ENCODE measurements at places on chromosomes 12 and 14. TPM values are rescaled to one million over a fixed set of nuclear protein-coding genes. Genes with fewer than 3 reads are reported as not detected.

GRCh38 chr14:53957739-53958138 is 1.1 kb upstream of the BMP4 start:
- no peak for DNase-seq

POTEG gene
- not detected for total RNA-seq

DNA sequence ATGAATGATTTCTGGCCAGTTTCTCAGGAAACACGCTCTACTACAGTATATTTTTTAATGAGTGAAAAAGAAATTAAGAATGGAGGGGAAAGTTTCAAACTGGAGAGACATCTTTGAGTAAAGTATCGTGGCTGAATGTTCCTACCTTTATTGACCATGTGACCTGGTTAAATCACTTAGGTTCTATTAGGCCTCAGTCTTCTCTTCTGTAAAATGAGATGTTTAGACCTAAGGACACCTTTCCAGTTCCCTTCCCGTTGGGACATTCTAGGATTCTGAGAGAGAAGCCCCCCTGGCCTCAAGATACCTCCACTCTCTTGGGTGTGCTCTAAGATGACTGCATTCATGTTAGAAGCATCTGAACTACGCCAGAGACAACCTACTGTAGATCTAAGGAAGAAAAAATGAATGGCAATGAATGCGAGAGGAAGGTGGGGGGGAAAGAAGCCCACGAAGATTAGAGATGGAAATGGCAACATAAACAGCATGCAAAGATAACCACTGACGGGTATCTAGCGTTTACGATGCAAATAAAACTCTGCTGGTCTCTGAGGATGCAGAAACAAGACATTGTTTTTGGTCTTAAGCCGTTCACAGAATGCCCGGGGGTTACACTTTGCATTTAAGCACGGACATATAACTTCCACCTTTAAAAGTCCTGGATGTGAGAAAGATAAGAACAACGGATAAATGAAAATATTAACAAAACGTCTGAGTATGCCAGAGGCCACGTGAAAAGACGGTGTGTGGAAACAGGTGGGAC is 599 bp upstream of the CPSF6 start:
- no peak for DNase-seq

UNC79 gene
- not detected for total RNA-seq

- DNase-seq, result no peak
Measured at GRCh38 chr12:89636776-89637160, 71.9 kb downstream of the ATP2B1 start.

GRCh38 chr12:32486158-32486557 is 86.8 kb downstream of the FGD4 start:
- DNase-seq, result no peak

DNA sequence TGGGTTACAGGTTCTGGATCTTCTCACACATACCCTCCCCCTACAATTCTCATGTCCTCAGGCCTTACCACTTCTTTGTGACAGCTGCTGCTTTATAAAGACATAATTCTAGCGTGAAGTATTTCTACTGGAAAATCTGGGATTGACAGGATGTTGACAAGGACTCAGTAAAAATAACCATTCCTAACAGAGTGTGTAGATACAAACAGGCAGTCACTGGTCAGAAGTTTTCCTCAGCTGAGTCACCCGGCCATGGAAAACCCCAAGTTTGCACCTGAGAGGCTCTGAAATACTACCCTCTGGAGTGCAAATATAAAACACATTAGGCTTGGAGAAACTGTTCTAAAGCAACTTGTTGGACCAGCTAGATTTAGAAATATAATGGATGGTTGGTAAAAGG is 54.4 kb downstream of the SPPL3 start:
- no peak for DNase-seq

DNA sequence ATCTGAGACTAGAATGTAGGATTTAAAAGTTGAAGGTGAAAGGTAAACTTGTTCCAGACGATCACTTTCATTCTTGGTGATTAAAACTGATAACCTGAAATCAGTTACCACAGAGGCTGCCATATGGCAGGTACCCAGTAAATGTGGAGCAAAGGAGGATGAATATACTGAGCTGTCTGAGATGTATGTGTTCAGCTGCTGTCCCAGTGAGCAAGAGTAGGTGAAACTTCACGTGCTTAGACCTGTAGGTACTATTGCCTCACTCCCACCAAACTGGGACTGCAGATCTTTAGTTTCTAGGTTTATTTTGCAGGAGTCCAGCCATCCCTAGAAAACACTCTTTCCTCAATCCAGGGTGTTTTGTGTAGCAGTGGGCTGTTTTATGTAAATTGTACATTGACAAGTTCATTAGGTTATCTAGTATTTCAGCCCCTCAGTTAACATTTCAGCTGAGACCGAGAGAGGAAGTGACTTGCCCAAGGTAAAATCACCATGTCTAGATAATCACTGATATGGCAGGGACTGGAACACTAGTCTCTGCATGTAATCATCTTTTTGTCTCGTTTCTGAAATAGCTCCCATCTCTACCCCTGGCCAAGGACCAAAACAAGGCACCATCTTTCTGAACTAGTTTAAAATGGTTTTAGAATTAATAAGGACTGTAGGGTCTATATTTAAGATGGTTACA is 62.7 kb downstream of the ATG14 start:
- no peak for DNase-seq

- no peak for DNase-seq
Measured at GRCh38 chr14:94582199-94582750, 1.0 kb downstream of the SERPINA5 start.

GRCh38 chr12:87783467-87783866 is 245.7 kb downstream of the C12orf50 start:
- DNase-seq, result no peak

GRCh38 chr12:109147954-109148353 is 31.6 kb downstream of the ACACB start:
- DNase-seq, result no peak

All from activated naive CD8-positive, alpha-beta T cell treated with anti-CD3 and anti-CD28 coated beads, Interleukin-2, amount 10 ng/mL, durations not matched to agents 7 days and 5 days (primary cell).